ENCODE measurements at places on chromosomes 13 and 19. TPM values are rescaled to one million over a fixed set of nuclear protein-coding genes. Genes with fewer than 3 reads are reported as not detected.

CA11 gene
- polyA plus RNA-seq, result 0.35 TPM

SIGLEC8 gene
- 0.24 TPM for polyA plus RNA-seq

HSPBP1 gene
- 31.6 TPM for polyA plus RNA-seq

CYP2A7 gene
- 57.9 TPM for polyA plus RNA-seq

ZNF865 gene
- 3.1 TPM for polyA plus RNA-seq

DNA sequence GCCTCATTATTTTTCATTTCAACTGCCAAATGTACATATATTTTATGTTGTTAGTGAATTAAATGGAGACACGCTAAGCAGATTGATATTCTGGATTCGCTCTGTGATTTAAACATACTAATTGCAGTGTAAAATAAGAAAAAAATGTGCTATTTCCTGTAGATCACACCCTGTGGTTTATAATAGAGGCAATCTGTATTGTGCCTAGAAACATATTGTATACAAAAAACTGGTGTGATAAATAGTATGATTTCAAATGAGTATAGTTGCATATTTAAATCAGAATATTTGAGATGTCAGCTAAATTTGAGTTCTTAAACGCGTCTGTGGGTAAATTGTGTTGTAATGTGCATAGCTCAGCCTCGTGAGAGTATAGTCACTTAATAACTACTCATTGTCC, 643.9 kb downstream of the TBC1D4 start:
- H3K27ac ChIP-seq, result no peak overlapping the region
- H3K4me1 ChIP-seq, result no peaks in the 10 kb centered on the region

- no peak overlapping the region for H3K27ac ChIP-seq
- H3K36me3 ChIP-seq, result no peaks in the 10 kb centered on the region
- H3K4me3 ChIP-seq, result no peak overlapping the region
- H3K27me3 ChIP-seq, result no peaks in the 10 kb centered on the region
- DNase-seq, result no peak
- H3K4me1 ChIP-seq, result peaks cover 24% of the 10 kb centered on the region
Measured at GRCh38 chr19:15466851-15467733, 2.7 kb upstream of the RASAL3 start.

- H3K4me3 ChIP-seq, result no peak overlapping the region
- no peak overlapping the region for H3K27ac ChIP-seq
- no peaks in the 10 kb centered on the region for H3K36me3 ChIP-seq
- no peak for DNase-seq
- no peaks in the 10 kb centered on the region for H3K4me1 ChIP-seq
Measured at GRCh38 chr19:23804676-23805075, 46.0 kb upstream of the ZNF681 start.

- H3K4me1 ChIP-seq, result no peaks in the 10 kb centered on the region
- H3K27ac ChIP-seq, result no peak overlapping the region
- DNase-seq, result no peak
- H3K27me3 ChIP-seq, result no peaks in the 10 kb centered on the region
Measured at GRCh38 chr19:4171676-4172075, 10.7 kb downstream of the SIRT6 start.

GRCh38 chr13:30806784-30807183, 71.4 kb downstream of the ALOX5AP start:
- no peaks in the 10 kb centered on the region for H3K36me3 ChIP-seq
- H3K27me3 ChIP-seq, result no peaks in the 10 kb centered on the region
- no peak for DNase-seq

- no peak for DNase-seq
- no peaks in the 10 kb centered on the region for H3K27me3 ChIP-seq
- H3K4me3 ChIP-seq, result no peak overlapping the region
- no peak overlapping the region for H3K27ac ChIP-seq
- H3K4me1 ChIP-seq, result no peaks in the 10 kb centered on the region
- no peaks in the 10 kb centered on the region for H3K36me3 ChIP-seq
Measured at GRCh38 chr13:80239571-80240255, 101.2 kb downstream of the SPRY2 start.

GRCh38 chr19:47839913-47840312, 18.2 kb downstream of the CRX start:
- H3K4me3 ChIP-seq, result no peak overlapping the region
- DNase-seq, result no peak
- no peaks in the 10 kb centered on the region for H3K36me3 ChIP-seq
- no peaks in the 10 kb centered on the region for H3K27me3 ChIP-seq

DNA sequence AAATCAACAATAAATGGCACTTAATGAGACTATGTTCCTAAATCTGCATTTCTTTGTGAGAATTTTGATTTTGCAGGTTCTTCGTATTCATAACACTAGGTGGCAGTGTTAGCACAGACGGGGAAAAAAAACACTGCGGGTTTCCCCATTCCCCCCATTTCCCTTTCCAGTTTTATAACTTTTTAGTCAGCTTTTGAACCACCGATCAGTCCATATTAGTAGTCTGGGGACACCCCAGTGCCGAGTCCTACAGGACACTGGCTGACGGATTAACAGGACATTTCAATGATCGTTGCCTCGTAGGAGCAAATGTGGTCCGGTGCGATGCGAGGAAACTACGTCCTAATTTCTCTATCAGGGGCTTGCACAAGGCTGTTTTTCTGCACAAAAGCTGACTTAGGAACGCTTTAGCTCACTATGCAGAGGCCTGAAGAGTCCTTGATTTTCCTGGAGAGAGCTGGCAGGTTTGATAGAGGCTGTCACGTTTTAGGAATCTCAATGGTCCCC, 234.3 kb downstream of the LMO7 start:
- DNase-seq, result no peak
- no peak overlapping the region for H3K27ac ChIP-seq
- H3K4me1 ChIP-seq, result peaks cover 3% of the 10 kb centered on the region

DNA sequence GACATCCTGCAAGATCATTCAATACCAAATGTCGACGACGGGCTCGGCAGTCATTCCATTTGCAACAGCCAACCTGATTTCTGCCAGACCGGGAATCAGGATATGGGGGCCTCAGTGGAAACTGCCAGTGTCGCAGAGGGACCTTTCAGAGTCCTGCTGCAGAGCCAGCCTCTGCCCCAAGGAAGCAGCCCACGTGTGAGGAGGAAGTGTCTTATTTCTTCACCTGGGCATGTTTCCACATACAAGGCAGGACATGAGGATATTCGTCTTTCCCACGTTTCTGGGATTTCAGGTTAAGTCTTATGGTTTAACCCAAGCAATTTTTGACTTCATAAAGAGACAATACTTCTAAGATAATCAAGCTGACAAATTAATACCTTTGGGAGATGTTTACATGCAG, 69.9 kb downstream of the ABCC4 start:
- H3K36me3 ChIP-seq, result no peaks in the 10 kb centered on the region
- no peaks in the 10 kb centered on the region for H3K27me3 ChIP-seq
- no peaks in the 10 kb centered on the region for H3K4me1 ChIP-seq
- no peak for DNase-seq

DNA sequence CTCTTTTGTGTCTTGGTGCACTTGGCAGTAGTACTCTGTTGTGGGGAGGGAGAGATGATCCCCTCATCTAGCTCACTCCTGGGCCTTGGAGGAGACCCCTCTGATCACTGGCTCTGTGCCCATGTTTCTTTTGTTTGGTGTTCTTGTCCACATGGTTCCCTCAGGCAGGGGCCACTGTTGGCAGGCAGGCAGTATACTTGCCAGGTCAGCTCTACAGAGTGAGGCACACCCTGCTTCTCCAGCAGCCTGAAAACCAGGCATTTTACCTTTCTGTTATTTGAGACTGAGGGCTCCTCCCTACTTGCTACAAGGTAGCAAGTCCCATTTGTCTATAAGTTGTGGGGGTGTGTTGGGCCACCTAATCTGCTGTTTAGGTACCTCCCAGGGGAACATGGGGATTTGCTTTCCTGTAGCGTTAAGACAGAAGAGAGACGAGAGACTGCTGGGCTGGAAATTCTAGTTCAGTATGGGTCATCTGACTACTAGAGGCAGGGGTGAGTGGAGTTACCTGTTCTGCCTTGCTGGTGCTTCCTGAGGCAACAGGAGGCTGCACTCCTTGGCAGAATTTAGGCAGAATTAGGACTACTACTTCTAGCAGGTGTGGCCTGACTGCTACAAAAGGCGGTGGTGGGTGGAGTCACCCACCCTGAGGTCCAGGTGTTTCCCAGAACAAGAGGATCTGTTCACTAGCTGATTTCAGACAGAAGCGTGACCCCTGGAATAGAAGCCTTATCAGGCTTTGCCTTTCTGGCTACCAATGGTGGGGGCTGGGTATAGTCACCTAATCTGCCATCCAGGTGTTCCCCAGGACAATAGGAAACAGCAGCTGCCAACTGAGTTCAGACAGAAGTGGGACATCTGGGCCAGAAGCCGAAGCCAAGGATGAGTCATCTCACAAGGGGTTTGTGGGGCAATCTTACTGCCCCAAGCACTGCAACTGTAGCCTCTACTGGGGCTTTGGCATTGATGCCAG, 843.0 kb upstream of the ATXN8OS start:
- no peak overlapping the region for H3K4me3 ChIP-seq
- no peaks in the 10 kb centered on the region for H3K27me3 ChIP-seq
- H3K36me3 ChIP-seq, result no peaks in the 10 kb centered on the region

DNA sequence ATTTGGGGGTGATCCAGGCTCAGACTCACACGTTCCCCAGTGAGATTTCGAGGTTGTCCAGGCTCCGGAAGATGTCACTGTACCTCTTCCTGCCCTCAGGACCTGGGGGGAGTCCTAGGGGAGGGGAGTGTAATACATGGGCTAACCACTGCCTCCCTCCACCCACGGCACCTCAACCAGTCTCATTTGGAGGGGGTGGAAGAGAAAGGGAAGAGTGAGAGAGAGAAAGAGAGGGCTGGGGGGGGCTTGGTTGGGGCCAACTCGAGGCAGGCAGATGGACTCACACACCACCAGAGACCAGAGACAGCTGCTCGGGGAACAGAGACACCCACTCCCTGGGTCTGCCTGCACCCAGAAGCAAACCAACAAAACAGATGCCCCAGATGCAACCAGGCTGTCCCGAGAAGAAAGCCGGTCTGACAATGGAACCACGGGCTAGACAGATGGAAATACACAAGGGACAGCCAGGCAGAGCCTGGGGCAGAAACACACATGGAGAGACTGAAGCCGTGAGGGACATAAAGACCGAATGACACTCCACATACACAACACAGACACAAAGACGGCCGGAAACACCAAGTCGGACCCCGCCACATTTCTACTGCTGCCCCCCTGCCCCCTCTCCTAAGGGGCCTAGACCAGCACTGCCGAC, 825 bp downstream of the GMIP start:
- peaks cover 1% of the 10 kb centered on the region for H3K4me1 ChIP-seq
- peaks cover 29% of the 10 kb centered on the region for H3K36me3 ChIP-seq
- peak overlapping the region; percentile 72 for H3K4me3 ChIP-seq
- peak overlapping the region; percentile 43 for H3K27ac ChIP-seq
- no peak for DNase-seq
- no peaks in the 10 kb centered on the region for H3K27me3 ChIP-seq

DNA sequence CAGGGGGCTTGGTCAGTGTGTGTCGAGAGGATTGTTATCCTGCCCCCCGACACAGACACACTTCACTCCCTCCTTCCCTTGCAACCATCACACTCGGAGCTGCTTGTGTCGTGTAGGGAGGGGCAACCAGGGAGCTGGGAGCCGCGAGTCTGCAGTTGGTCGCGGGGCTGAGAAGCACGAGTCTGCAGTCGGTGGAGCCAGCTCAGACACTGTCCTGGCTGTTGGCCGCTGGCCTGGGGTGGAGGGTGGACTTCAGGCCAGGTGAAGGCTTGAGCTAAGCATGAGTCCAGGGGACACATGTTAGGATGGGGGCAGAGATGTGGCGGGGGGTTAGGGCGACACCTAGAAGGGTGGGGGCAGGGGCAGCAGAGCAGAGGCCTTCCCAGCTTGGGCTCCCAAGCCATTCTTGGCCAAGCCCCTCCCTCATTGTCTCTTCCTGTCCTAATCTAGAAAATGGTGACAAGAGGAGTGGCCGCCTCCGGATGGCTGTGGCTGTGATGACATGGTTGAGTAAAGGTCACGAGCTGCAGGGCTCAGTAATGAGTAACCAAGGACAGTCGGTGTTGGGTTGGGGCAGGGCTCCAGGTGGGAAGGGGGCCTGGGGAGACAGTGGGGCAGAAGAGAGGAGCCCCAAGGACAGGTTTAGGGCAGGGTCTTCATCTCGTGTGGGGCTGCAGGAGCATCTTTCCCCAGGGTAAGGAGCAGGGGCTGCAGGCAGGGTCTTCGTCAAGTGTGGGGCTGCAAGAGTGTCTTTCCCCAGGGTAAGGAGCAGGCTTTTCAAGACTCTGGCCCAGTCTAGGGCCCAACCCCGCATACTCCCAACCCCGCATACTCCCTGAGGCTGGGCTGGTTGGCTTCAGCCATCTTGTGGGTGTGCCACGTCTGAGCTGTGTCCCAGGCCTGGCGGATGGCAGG, 8.6 kb downstream of the PPP5C start:
- H3K27me3 ChIP-seq, result no peaks in the 10 kb centered on the region
- peaks cover 8% of the 10 kb centered on the region for H3K36me3 ChIP-seq
- peak overlapping the region; percentile 86 for H3K27ac ChIP-seq
- peak overlapping the region; percentile 27 for H3K4me3 ChIP-seq
- peaks cover 51% of the 10 kb centered on the region for H3K4me1 ChIP-seq

DNA sequence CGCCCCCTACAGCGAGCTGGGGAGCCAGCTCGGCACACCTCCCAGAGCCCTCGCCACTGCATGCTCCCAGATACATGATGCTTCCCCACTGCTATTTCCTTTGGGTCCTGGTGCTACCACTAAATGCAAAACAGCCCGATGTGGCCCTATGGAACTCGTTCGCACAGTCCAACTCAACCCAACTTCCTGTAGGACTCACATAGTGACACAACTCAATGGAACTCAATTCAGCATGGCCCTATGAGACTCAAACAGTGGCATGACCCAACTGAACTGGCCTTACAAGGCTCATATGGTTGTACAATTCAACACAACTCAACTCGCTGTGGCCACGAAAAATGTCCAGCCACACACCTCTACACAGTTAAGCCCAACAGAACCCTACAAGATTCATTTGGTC, 3.5 kb downstream of the KCNA7 start:
- H3K27me3 ChIP-seq, result peaks cover 8% of the 10 kb centered on the region
- H3K36me3 ChIP-seq, result no peaks in the 10 kb centered on the region
- no peak for DNase-seq
- no peaks in the 10 kb centered on the region for H3K4me1 ChIP-seq
- H3K4me3 ChIP-seq, result no peak overlapping the region
- H3K27ac ChIP-seq, result no peak overlapping the region

DNA sequence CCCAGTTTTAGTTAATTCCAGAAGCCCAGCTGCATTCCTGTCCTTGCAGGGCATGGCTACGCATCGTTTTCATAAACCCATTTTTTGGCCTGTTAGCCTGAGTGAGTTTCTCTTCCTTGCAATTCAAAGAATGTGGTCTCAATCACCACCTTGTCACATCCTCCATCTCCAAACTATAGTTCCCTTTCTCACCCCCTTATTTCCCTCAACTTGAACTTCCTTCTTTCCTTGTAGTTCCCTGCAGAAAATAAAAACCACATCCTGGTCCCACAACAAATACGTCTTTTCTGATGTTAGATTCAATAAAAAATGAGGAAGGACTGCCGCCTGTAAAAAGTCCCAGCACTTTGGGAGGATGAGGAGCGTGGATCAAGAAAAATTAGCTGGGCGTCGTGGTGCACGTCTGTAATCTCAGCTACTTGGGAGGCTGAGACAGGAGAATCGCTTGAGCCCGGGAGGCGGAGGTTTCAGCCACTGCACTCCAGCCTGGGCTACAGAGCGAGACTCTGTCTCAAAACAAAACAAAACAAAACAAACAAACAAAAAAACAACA, 13.2 kb downstream of the ADGRE3 start:
- H3K36me3 ChIP-seq, result no peaks in the 10 kb centered on the region
- H3K4me3 ChIP-seq, result no peak overlapping the region
- H3K27ac ChIP-seq, result no peak overlapping the region
- no peaks in the 10 kb centered on the region for H3K27me3 ChIP-seq
